Right renal pelvis (tissue), 4 donors: ENCODE measurements at places on chromosomes 6 and 20. TPM values are rescaled to one million over a fixed set of nuclear protein-coding genes. Genes with fewer than 3 reads are reported as not detected.

DNA sequence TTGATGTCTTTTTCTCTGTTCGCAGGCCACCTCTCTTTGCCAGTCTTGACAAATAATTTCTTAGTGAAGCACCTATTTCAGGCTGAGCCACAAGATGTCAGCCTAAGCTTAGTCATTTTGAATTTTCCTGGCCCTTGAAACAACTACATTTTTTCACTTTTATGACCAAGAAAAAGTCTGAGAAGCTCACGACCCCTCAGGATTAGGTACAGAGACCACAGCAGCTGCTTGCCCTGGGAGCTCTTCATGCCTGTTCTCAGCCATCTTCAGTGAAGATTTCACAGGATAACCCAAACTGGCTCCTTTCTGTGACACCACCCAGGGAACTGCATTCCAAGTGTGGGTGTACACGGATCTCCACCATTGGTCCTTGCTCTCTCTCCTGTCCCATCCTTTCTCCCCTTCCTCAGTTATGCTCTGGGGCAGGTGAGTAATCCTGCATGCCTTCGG, 38.4 kb upstream of the SPTLC3 start:
- peak; percentile 32 for DNase-seq

CAGE1 gene
- 0.20 TPM for polyA plus RNA-seq

HLA-C gene
- 180 TPM for polyA plus RNA-seq

GRCh38 chr6:39075010-39075686, 26.6 kb downstream of the GLP1R start:
- DNase-seq = no peak

GRCh38 chr6:13831615-13832014, 17.3 kb upstream of the MCUR1 start:
- DNase-seq = no peak

DNA sequence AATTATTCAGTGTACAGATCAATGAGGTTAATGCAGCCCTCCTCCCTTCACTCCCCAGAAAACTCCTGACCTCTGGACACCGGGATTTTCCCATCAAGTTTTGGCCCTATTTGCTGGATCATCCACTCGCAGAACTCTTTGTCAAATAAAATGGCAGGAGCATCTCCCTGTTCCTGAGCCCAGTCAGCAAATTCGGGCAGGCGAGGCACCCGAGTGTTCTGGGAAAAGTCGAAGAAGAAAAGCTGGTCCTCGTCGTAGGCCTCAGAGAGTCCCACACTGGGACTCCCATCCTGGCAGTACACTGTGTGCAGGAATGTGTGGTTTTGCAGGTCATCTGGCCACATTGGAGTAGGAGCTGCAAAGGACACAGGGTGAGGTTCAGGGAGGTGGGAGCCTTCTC, 2.4 kb downstream of the HLA-DMA start:
- no peak for DNase-seq

DNA sequence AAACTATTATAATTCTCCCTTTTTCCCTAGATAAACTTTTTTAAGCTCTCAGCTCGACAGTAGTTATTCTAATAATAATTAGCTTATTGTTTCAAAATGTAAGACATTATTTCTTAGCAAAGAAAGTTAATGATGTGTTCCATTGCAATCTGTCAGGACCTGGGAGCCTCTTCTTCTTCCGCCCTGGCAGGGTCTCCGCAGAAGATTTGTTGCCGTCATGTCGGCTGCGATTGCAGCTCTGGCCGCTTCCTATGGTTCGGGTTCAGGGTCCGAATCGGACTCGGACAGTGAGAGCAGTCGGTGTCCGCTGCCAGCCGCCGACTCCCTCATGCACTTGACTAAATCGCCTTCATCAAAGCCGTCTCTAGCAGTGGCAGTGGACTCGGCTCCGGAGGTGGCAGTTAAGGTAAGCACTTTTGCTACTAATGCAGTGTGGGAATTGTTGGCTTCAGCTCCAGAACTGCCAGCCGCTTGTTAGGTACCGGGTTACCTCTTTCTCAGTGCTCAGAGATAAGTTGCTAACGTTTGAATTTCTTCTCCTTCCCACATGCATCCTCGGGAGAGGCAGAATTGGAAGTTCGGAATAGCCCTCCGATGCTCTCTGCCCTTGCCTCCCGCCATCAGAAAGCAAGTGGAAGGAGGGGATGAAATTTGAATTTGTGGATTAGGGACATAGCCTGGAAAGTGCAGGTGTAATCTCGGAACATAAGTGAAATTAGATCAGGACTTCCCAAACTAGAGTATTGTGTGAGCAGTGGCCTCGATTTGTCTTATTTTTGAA, at the start of gene CDC40:
Gene CDC40 (plus strand): TSS at position 200 of the 781 bp plus-strand sequence. CDS start 18 bp downstream, at position 218.
- DNase-seq = no peak
